Effector memory CD8-positive, alpha-beta T cell (primary cell): ENCODE measurements at places on chromosomes 2 and 18.
A peak's percentile ranks its signal among the peaks of the same experiment; 100 is the strongest.

- H3K4me3 ChIP-seq: no peak overlapping the region
- H3K4me1 ChIP-seq: no peaks in the 10 kb centered on the region
- peaks cover 3% of the 10 kb centered on the region for H3K36me3 ChIP-seq
- no peak overlapping the region for H3K27ac ChIP-seq
- no peaks in the 10 kb centered on the region for H3K27me3 ChIP-seq
Measured at GRCh38 chr2:165161510-165161909, 42.3 kb downstream of the SCN3A start.

DNA sequence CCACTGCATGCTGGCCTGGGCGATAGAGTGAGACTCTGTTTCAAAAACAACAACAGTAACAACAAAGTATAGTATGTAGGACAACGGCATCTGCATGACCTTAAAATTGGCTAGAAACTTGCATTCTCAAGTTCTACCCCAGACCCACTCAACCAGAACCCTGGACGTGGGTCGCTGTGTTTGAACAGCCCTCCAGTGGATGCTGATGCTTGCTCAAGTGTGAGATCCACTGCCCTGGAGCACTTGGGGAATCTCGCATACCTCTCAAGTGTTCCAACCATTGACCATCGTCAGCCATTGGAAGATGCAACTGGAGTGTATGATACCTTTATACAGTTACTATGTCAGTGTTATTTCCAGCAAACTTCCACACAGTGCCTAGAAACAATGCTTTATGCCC is 435.9 kb downstream of the DCDC2C start:
- H3K4me3 ChIP-seq: no peak overlapping the region
- no peaks in the 10 kb centered on the region for H3K27me3 ChIP-seq
- H3K27ac ChIP-seq: no peak overlapping the region
- DNase-seq: no peak

DNA sequence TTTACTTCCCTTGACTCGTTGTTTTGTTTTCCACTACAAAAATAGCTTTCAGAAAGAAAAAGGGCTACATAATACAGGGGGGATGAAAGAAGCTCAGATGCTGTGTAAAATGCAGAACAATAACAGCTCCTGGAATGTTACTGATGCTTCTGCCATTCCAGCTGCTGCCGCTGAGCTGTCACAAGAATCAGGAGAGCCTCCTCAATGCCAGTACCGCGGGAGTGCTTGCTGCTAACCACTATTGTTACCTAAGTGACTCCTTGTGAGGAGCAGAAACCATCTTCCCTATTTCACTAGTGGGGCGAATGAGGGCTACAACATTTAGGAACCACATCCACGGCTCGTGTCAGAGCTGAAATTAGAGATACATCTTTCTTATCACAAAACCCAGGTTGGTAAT is 384.8 kb downstream of the GALR1 start:
- H3K27ac ChIP-seq: no peak overlapping the region
- H3K4me3 ChIP-seq: no peak overlapping the region
- no peaks in the 10 kb centered on the region for H3K36me3 ChIP-seq
- peaks cover 41% of the 10 kb centered on the region for H3K27me3 ChIP-seq
- no peak for DNase-seq
- H3K4me1 ChIP-seq: no peaks in the 10 kb centered on the region

DNA sequence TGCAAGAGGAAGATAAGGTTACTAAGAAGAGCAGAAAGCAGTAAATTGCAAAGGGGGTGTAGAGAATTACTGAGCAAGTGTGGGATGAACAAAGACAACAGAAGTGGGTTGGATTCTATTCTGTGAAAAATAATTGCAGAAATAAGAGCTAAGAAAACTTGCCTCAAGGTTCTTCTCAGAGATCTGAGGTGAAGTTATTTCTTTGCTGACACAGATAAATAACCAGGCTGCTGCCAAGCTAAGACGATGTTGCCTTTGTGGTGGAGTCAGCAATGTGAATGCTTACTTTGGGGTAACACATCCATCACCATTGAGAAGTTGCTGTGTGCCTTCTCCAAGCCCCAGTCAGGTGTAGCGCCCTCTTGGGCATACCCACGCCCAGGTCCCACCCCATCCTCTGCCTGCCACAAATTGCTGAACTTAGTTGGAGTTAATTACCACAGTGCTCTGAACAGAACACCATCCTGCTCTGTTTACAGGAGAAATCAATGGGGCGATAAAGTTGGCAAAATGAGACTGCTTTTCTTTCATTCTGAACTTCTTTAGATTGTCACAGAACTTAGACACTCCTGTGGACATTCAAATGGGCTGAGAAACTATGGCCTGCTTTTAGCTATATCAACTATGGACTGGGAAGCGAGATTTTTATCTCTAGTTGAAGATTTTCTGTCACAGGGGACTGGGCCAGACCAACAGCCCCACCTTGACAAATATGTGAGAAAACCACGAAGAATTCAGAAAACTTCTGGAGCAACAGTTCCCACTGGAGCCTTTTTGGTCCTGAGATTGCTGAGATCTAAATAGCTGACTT is 283.6 kb downstream of the TMX3 start:
- H3K27me3 ChIP-seq: peaks cover 7% of the 10 kb centered on the region
- H3K4me1 ChIP-seq: no peaks in the 10 kb centered on the region
- no peak for DNase-seq

DNA sequence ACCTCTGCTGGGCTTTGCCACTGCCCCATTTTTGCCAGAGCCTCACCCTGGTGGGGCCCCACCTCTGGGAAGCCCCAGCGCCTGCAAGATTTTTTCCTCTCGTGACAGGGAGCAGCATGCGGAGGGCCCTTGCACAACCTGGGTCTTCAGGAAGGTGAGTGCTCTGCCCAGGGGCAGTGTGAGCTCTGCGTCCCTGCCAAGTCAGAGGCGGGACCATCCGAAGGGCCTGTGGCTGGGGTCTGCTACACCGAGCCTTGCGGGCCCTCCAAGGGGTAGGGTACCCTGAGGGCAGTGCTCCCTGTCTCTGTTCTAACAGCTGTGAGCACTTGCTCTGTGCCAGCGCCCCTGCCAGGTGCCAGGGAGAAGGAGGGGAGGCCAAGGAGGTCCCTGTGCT is 5.8 kb upstream of the ODC1 start:
- H3K27ac ChIP-seq: peak overlapping the region; percentile 46
- H3K27me3 ChIP-seq: peaks cover 8% of the 10 kb centered on the region
- H3K4me3 ChIP-seq: no peak overlapping the region
- no peak for DNase-seq
- H3K4me1 ChIP-seq: peaks cover 6% of the 10 kb centered on the region

- no peak overlapping the region for H3K27ac ChIP-seq
- no peak for DNase-seq
- H3K36me3 ChIP-seq: peaks cover 3% of the 10 kb centered on the region
- H3K4me1 ChIP-seq: no peaks in the 10 kb centered on the region
Measured at GRCh38 chr2:19783935-19784334, 117.8 kb downstream of the TTC32 start.

GRCh38 chr2:202841090-202841867 is 30.3 kb downstream of the ICA1L start:
- H3K36me3 ChIP-seq: no peaks in the 10 kb centered on the region
- H3K4me1 ChIP-seq: no peaks in the 10 kb centered on the region
- no peak overlapping the region for H3K27ac ChIP-seq

DNA sequence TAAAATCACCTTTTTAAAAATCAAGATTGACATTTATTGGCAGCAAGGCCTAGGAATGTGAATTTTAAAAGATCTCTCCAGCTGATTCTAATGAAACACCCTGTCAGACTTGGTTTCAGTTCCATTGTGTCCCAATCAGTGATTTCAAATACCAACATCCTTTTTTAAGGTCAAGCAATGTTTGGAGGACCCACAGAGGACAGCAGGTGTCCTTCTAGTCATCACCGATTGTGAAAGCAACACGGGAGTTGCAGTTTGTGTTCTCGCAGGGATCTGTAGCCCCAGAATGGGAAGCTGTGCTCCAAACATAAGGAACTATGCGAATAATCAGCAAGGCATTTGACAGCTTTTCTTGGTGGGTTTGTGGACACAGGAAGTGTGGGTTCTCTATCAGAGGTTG is 4.5 kb upstream of the KIDINS220 start:
- H3K27ac ChIP-seq: no peak overlapping the region
- H3K36me3 ChIP-seq: peaks cover 5% of the 10 kb centered on the region
- H3K4me3 ChIP-seq: no peak overlapping the region
- peaks cover 7% of the 10 kb centered on the region for H3K4me1 ChIP-seq
- peaks cover 52% of the 10 kb centered on the region for H3K27me3 ChIP-seq

DNA sequence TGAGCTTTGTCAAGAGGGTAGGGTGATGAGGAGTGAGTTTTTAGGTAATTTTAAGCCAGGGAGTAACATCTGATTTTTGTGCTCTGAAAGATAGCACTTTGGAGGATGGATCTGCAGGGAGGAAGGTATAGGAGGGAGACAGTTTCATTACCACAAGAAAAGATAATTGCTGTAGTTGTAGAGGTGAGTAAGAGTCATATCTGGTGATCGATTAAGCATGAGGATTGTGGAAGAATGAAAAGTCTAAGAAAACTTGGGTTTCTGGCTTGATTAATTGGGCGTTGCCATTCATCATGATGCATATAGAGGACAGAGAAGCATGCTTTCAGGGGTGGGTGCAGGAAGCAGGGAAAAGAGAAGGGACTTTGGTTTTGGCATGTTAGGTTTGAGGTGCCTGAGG is 18.5 kb downstream of the KCMF1 start:
- DNase-seq: no peak
- H3K4me3 ChIP-seq: no peak overlapping the region
- no peak overlapping the region for H3K27ac ChIP-seq
- H3K36me3 ChIP-seq: peaks cover 3% of the 10 kb centered on the region
- H3K27me3 ChIP-seq: no peaks in the 10 kb centered on the region

DNA sequence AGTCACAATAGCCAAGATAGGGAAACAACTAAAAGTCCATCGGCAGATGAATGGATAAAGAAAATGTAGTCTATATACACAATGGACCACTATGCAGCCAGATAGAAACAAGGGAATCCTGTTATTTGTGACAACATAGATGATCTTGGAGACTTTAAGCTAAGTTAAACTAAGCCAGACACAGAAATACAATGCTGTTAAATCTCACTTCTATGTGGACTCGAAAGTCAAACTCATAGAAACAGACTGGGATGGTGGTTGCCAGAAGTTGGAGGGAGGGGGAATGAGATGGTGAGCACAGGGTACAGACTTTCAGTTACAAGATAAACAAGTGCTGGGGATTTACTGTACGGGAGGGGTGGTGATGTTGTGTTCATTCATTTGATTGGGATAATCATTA is 5.4 kb upstream of the CNDP1 start:
- H3K4me3 ChIP-seq: no peak overlapping the region
- H3K4me1 ChIP-seq: no peaks in the 10 kb centered on the region
- H3K36me3 ChIP-seq: no peaks in the 10 kb centered on the region
- peaks cover 33% of the 10 kb centered on the region for H3K27me3 ChIP-seq
- DNase-seq: no peak

DNA sequence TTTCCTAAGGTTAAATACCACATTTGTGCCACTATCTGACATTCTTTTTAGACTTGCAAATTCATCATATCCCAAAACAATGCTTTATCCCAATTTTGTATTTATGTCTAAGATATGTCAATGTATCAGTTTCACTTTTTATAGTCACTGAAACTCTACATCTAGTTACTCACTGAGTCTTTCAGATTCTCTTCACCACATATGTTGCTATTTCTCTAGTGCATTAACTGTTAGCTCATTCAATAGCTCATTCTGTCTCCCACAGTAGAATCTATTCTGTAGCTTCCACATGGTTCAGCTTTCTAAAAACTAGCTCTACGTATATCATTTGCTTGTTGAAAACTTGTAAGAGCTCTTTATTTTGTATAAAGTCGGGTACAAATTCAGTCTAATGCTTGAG is 1420.6 kb upstream of the NXPH2 start:
- H3K4me3 ChIP-seq: no peak overlapping the region
- DNase-seq: no peak

GRCh38 chr2:16644221-16644925 is 21.3 kb downstream of the CYRIA start:
- DNase-seq: no peak
- H3K36me3 ChIP-seq: peaks cover 2% of the 10 kb centered on the region
- no peak overlapping the region for H3K4me3 ChIP-seq
- H3K27me3 ChIP-seq: no peaks in the 10 kb centered on the region

GRCh38 chr2:43074052-43074451 is 152.4 kb downstream of the ZFP36L2 start:
- H3K4me1 ChIP-seq: no peaks in the 10 kb centered on the region
- DNase-seq: no peak
- no peak overlapping the region for H3K4me3 ChIP-seq
- no peak overlapping the region for H3K27ac ChIP-seq

DNA sequence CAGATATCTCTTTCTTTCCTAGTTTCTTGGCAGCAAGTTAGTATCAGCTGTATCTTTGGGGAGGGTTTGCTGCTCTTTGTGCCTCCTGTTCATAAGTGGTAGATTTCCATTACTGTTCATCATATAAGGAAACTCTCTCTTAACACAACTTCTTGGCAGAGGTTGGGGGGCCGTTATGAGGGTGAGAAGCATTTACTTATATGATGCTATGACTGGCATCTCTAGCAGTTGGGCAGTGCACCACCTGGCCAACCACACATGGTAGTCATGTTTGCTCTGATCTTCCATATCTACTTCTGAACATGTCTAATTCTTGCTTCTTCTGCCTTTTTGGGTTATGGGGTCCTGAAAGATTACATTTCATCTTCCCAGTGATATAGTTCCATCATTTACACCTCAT is 282.2 kb downstream of the CYRIA start:
- no peaks in the 10 kb centered on the region for H3K36me3 ChIP-seq
- no peaks in the 10 kb centered on the region for H3K4me1 ChIP-seq
- DNase-seq: no peak

DNA sequence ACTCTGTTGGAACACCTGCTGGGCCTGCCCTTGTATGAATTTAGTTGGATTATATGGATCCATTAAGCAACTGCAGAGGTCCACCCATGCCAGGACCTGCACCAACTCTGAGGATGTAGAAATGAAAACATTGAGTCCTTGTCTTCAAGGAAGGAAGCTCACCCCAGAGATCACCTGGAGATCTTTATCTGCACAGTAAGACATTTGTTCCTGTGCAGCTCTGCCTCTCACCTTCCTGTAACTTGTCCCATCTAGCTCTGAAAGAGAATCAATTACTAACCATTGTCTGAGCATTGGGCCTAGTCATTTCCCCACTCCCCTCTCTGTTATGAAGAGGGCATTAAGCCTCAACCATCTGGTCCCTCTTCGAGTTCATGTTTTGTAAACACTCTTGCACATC is 105.2 kb upstream of the YWHAQ start:
- peak overlapping the region; percentile 42 for H3K27ac ChIP-seq
- DNase-seq: no peak
- no peaks in the 10 kb centered on the region for H3K27me3 ChIP-seq
- H3K4me1 ChIP-seq: peaks cover 48% of the 10 kb centered on the region

DNA sequence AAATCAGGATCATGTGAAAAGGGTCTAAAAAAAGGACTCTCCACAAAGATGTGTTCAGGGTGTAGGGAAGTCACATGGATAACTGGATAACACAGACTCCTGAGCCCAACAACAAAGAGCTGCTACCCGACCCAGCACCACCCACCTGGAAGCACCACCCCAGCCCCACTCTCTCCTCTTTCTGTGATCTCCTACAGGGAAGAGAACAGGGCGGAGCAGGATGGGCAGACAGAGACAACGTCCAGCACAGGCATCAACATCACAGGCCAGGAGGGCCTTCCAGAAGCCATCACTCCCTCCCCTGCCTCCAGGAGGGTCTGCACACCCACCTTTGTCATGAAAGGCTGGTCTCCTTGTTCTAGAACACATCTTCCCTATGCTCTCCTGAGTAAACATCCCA is 1.3 kb upstream of the CIB4 start:
- no peak for DNase-seq
- no peaks in the 10 kb centered on the region for H3K36me3 ChIP-seq
- peaks cover 60% of the 10 kb centered on the region for H3K27me3 ChIP-seq
- no peaks in the 10 kb centered on the region for H3K4me1 ChIP-seq

- H3K27me3 ChIP-seq: peaks cover 39% of the 10 kb centered on the region
- H3K4me3 ChIP-seq: no peak overlapping the region
- H3K4me1 ChIP-seq: no peaks in the 10 kb centered on the region
- no peak overlapping the region for H3K27ac ChIP-seq
- no peaks in the 10 kb centered on the region for H3K36me3 ChIP-seq
Measured at GRCh38 chr18:10128921-10129501, 215.2 kb downstream of the VAPA start.
